ENCODE measurements at places on chromosomes 7 and 10.

DNA sequence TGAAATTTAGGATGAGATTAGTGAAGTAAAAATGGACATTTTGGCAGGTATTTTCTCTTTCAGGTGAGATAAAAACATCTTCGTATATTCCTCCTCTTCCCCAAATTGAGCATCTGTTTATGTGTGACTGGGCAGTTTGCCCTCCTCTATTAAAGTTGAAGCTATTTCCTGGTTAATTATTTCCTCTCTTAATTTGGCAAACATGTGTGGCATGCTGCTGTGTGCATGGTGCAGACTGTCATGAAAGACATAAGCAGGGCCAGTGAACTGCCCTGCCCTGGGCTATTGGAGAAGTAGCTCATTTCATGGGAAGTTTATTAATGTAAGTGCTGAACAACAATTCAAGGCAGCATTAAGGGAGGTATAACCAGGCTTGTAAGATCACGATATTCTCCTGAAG is 52.6 kb downstream of the EVX1 start:
- peak; percentile 41 for DNase-seq

DNA sequence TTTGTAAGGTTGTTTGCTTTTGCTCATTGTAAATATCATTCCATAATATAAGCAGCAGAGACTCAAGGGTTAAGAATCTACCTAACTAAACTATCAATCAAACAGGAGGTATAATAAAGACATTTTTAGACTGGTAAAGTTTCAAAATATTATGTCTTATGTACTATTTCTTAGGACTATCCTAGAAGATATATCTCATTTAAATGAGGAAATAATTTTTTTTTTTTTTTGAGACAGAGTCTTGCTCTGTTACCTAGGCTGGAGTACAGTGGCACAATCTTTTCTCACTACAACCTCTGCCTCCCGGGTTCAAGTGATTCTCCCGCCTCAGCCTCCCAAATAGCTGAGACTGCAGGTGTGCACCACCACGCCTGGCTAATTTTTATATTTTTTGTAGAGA is 80.9 kb upstream of the PARD3 start:
- no peak for DNase-seq

DNA sequence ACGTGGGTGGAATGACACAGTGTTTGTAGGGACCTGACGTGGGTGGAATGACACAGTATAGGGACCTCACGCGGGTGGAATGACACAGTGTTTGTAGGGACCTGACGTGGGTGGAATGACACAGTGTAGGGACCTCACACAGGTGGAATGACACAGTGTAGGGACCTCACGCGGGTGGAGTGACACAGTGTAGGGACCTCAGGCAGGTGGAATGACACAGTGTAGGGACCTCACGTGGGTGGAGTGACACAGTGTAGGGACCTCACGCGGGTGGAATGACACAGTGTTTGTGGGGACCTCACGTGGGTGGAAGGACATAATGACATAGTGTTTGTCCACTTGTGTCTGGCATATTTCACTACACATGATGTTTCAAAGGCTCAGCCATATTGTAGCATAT is 19.3 kb downstream of the PPP2R2D start:
- no peak for DNase-seq

- DNase-seq: no peak
Measured at GRCh38 chr10:93088466-93088865, 14.8 kb downstream of the CYP26A1 start.
